ENCODE measurements at places on chromosomes 13 and 19.

- no peak for DNase-seq
These were observed 33.1 kb upstream of the CEBPA start for GRCh38 chr19:33335446-33335845.

DNA sequence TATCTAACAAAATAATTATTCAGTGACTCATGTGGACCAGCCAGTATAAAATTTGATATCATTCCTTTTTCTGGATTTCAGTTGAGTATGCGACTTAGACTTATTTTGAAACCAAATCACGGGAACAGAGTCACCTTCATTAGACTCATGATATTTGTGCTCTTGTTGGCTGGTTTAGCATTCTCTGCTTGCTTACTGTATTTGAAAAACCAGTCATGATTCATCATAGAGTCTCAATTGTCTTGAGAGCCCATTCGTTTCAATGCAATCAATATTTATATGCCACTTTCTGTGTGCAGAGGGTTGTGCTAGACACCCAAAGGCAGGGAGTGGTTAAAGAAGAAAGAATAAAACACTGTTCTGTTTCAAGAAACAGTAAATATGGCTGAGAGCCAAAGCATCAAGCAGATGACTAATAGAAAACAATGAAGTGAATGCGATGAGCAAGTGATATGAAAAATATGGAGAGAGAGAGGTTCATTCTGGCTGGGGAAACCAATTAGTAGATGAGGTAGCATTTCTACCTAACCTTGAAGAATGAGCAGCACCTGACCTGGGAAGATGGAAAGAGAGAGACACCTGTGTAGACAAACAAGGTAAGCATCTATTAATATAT, 99.6 kb upstream of the MBNL2 start:
- no peak for DNase-seq

DNA sequence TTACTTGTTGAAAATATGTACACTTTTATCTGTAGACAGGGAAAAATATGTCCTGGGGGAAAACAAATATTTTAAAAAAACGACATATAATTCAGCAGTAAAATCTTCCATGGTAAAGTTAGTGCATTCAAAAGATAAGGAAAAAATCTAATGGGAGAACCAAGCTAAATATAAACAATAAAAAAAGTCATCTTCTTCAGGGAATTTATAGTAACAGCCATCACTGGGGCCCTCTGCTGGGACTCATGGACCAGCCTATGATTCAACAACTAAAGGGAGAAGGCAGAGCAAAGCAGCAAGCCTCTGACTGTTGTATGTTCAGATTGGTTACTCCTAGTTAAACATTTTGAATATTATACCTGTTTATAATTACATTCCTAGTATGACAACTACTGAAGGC, 93.0 kb downstream of the ITGBL1 start:
- DNase-seq: no peak

- peak; percentile 98 for DNase-seq
These were observed 167.7 kb downstream of the SPRY2 start for GRCh38 chr13:80173224-80173623.

DNA sequence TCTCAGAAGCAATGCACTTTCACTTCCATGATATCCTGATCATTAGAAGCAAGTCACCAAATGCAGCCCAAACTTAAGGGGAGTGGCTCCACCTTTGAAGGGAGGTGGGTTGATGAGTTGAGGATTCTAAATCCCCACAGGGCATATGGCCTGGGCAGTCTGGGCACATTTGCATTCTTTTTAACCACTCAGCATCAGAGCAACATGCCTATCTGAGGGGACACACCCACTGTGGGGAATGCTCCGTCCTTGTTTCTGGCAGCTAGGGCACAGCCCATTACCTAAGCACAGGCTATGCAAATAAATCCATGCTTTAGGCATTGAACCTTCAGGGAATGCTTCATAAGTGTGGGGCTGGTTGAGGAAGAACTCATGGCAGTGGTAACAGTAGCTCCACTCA, 12.3 kb upstream of the SACS start:
- DNase-seq: no peak

- DNase-seq: no peak
These were observed 633.2 kb downstream of the LIG4 start for GRCh38 chr13:107582171-107582570.

GRCh38 chr13:97124915-97125809, 97.0 kb upstream of the MBNL2 start:
- DNase-seq: peak; percentile 30

- no peak for DNase-seq
These were observed 2.6 kb upstream of the WIZ start for GRCh38 chr19:15452111-15453047.

DNA sequence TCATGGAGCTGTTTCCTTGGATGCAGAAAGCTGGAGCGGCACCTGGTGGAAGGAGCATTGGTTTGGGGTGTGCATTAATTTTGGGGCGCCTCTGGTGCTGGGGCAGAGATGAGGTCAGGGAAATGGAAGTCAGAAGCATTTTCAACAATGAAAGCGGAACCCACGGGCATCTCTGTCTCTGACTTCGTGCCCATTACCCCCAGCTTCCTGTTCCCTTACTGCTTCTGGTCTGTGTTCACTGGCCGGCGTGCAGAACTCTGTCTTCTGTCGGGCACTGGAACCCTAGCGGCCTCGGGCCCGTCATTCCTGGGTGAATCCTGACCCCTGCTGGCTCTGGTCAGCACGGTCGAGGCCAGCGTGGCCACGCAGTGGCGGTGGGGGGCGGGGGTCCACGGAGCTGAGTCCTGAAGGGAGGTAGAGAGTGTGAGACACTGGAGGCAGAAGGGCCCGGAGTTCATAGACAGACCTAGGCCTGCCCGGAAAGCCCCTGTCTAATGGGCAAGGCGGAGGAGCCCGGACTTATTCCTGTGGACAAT, 7.9 kb upstream of the LINGO3 start:
- peak; percentile 96 for DNase-seq
